ENCODE measurements at places on chromosomes 12 and 14.

- DNase-seq, result no peak
Measured at GRCh38 chr14:63224196-63224595, 20.0 kb downstream of the RHOJ start.

- no peak for DNase-seq
Measured at GRCh38 chr12:12892681-12893141, 1.3 kb downstream of the GPRC5A start.

DNA sequence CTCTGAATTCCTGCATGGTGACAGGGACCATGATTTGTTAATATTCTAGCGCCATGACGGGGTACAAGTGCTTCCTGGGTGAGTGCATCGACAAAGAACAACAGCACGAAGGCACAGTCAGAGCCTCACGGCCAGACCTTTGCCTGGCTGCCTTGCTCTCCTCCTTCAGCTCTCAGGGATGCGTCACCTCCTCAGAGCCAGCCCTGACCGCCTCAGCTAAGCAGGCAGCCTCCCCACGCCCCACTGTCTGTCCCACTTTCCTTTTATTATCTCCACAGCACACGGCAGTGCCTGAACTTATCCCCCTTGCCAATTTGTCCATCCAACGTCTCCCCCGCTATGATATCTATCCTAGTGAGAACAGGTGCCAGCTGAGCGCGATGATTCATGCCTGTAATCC is 16.5 kb upstream of the FZD10 start:
- no peak for DNase-seq

DNA sequence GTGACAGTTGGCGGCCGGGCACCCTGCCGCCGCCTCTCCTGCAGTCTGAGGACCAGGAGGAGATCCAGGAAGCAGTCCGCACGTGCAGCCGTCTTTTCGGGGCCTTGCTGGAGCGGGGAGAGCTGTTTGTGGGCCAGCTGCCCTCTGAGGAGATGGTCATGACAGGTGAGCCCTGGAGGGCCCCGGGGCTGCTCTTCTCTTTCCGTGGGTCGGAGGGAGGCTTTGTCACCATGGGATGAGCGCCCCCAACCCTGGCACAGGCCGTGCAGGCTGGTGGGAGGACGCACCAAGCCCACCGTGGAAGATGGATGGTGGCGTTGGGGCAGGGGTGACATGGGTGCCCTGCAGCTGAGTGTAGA is 532 bp downstream of the NOC4L start:
- no peak for DNase-seq

DNA sequence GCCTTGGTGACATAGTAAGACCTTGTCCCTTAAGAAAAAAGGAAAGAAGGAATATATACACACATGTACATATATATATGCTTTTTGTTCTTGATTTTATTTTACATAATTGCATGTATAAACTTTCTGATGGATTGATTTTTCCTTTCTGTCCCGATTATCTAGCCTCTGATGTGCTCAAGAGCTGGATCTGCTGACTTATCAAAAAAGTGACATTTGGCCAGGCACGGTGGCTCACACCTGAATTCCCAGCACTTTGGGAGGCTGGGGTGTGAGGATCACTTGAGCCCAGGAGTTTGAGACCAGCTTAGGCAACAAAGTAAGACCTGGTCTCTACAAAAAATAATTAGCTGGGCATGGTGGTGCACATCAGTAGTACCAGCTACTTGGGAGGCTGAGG is 12.0 kb downstream of the SNRNP35 start:
- no peak for DNase-seq

- no peak for DNase-seq
Measured at GRCh38 chr12:905261-906031, 44.0 kb downstream of the RAD52 start.

DNA sequence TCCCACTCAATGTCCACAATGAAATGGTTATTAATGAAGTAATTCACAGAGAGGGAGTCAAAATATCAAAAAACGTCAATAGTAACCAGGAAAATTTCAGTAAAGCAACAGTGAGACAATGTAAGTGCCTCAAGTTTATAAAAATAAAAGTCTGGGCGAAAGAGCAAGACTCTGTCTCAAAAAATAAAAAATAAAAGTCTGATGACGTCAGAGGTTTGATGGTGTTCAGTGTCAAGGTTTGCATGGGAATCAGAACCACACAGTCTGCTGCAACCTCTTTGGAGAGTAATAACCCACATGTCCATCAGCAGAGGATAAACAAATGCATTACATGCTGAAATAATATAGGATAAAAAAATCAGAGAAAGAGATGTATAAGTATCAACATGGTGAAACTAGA is 152.4 kb downstream of the ASCL1 start:
- DNase-seq, result no peak

DNA sequence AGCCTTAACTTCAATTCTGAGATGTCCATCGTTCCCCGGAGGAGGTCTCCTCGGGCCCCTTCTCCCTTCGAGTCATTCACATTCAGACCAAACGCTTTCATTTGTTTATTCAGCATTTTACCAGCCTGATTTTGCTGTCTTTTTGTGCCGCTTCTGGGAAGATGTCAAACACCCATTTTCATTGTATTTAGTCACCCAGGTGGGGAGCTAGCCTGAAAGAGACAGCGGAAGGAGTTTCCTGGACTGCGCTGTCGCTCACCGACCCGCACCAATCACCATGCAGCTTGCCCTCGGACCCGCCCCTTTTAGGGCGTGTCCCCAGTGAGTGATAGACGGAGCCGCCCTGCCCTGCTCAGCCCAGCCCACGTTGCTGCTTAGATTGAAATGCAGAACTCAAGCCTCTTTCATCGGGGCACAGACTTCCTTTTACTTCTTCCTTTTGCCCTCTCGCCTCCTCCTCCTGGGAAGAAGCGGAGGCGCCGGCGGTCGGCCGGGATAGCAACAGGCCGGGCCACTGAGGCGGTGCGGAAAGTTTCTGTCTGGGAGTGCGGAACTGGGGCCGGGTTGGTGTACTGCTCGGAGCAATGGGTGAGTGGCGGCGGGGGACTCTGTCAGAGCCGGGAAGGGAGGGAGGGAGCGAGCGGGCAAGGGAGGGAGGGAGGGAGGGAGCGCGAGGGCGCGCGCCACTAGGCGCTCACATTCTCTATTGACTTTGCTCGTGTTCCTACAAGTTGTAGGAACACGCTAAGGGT is at the start of gene PAX9:
Gene PAX9, plus strand, starts transcription at position 355 of the 752 bp plus-strand sequence. Its CDS starts 230 bp downstream, at position 585.
- DNase-seq, result no peak

DNA sequence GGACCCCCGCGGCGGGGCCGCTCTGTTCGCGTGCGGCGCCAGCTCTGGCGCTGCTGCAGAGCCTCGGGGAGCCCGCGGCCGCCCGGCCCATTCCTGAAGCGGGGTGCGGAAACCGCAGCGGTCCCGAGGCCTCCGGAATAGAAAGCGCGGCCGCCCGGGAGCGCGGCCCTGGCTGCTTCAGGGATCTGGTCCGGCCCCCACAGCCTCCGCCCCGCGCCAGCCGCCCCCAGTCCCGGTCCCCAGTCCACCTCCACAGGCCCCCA is 204 bp downstream of the HSP90AA1 start:
- no peak for DNase-seq

- DNase-seq, result no peak
Measured at GRCh38 chr14:80269353-80269925, 58.1 kb upstream of the DIO2 start.

- no peak for DNase-seq
Measured at GRCh38 chr14:69989622-69990021, 110.4 kb downstream of the SMOC1 start.

- no peak for DNase-seq
Measured at GRCh38 chr12:89433634-89434033, 81.3 kb upstream of the DUSP6 start.

- no peak for DNase-seq
Measured at GRCh38 chr12:45269412-45269751, 53.5 kb downstream of the ANO6 start.

GRCh38 chr12:102971227-102971626 is 13.8 kb downstream of the ASCL1 start:
- no peak for DNase-seq

GRCh38 chr12:103139876-103140275 is 182.4 kb downstream of the ASCL1 start:
- DNase-seq, result no peak

DNA sequence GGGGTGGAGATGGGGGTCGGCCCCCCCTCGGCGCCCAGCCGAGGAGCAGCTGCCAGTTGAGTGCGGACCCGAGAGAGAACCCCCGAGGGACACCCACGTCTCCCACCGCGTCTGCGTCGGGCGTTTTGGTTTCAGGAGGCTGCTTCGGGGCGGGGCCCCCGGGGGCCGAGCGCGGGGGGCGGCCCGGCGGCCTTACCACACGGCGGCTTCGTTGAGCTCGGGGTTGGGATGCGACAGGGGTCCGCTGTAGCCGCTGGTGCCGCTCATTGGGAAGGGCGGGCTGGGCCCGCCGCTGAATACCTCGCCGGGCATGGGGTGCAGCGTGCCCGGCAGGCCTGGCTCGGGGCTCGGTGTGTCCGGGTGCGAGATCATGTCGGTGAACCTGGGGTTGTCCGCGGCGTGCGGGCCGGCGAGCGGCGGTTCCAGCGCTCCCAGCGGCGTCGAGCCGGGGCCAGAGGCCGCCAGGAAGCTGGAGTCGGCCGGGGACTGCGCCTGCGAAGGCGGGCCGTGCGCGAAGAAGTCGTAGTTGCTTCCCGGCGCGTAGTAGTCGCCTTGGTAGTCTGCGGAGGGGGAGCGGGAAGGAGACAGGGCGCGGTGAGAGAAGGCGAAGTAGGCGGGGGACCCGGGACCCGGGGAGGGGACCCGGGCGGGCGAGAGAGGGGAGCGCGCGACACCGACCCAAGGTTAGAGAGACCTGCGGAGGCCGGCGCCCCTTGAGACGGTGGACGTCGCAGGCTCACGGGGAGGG is 8.5 kb downstream of the LHX5 start:
- no peak for DNase-seq

GRCh38 chr12:51863933-51864832 is 15.7 kb upstream of the FIGNL2 start:
- DNase-seq, result no peak

GRCh38 chr12:18992336-18992735 is 137.2 kb upstream of the PLEKHA5 start:
- no peak for DNase-seq

- no peak for DNase-seq
Measured at GRCh38 chr12:103569278-103569677, 17.8 kb upstream of the STAB2 start.

- DNase-seq, result no peak
Measured at GRCh38 chr14:76936483-76936882, 92.0 kb downstream of the IRF2BPL start.

GRCh38 chr14:94043756-94044475 is 17.8 kb downstream of the OTUB2 start:
- DNase-seq, result no peak

GRCh38 chr12:55711786-55712553 is 3.9 kb upstream of the BLOC1S1 start:
- no peak for DNase-seq

GRCh38 chr14:55715889-55716288 is 135.9 kb downstream of the KTN1 start:
- no peak for DNase-seq

- DNase-seq, result no peak
Measured at GRCh38 chr14:102848830-102849525, 71.7 kb downstream of the TRAF3 start.

GRCh38 chr12:57236201-57236924 is 6.9 kb downstream of the SHMT2 start:
- no peak for DNase-seq

DNA sequence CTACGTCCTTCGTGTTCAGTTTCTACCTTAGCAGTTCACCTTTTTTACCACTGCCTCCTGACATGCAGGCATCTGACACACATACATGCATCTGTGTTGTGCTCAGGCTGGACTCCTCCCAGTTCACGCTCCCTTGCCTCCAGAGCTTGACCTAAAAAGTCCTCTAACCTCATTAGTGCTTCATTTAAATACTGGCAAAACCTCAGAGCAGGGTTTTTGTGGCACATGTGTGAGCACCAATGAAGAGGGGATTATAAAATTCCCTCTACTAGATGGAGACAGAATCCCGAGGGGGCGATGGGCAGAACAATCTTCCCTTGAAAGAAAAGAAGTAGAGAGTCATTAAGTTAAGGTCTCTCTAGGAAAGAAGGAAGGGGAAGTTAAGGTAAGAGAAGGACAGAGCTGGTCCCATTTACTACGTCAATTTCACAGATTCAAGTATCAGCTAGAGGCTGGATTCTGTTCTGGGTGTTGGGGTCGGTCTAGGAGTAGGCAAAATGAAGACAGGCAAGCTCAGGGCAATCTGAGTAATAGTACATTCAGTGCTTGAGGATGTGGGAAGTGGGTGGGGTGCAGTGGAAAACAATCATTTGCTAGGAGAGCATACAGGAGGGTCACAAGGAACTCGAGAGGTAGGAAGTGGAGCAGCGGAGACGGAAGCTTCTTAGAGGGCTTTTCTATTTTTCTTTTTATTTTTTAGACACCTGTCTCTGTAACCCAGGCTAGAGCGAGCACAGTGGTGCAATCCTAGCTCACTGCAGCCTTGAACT is 7.5 kb downstream of the HAL start:
- no peak for DNase-seq

DNA sequence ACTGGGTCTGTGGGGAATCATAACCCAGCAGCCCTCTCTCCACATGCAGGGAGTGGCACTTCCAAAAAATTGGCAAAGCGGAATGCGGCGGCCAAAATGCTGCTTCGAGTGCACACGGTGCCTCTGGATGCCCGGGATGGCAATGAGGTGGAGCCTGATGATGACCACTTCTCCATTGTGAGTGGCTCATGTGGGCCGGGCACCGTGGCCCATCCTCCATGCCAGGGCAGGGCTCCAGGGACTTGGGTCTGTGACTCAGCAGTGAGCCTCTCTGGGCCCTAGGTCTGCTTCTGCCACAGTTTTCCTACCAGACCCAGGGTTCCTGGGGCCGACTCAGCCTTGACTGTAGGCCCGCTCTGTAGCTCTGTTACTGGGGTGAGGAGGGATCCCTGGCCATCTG is 2.2 kb downstream of the NPFF start:
- no peak for DNase-seq

GRCh38 chr12:98821866-98822265 is 176.8 kb downstream of the APAF1 start:
- DNase-seq, result no peak

- no peak for DNase-seq
Measured at GRCh38 chr12:27967551-27968054, 4.9 kb downstream of the PTHLH start.

- DNase-seq, result no peak
Measured at GRCh38 chr12:56152756-56153677, 630 bp downstream of the MYL6B start.

DNA sequence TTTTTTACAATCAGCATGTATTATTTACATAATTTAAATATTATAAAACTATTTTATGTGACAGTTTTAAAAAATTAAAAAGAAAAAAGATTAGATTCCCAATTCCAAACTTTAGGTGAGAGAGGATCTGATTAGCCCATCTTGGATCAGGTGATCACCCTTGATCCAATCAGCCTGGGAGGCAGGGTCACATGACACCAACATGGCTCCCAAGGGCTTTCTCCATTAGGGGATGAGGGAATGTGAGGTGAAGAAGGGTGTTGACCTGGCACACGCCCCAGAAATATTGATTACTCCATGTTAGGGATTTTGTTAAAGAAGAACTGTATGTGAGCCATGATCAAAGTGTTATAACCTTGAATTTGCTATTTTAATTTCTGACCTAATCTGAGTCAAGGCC is 225.4 kb downstream of the RBM19 start:
- DNase-seq, result no peak
